Renal pelvis (tissue), 12 donors: ENCODE measurements at places on chromosomes 16 and 17. TPM values are rescaled to one million over a fixed set of nuclear protein-coding genes. Genes with fewer than 3 reads are reported as not detected.
A peak's percentile ranks its signal among the peaks of the same experiment; 100 is the strongest.

DNA sequence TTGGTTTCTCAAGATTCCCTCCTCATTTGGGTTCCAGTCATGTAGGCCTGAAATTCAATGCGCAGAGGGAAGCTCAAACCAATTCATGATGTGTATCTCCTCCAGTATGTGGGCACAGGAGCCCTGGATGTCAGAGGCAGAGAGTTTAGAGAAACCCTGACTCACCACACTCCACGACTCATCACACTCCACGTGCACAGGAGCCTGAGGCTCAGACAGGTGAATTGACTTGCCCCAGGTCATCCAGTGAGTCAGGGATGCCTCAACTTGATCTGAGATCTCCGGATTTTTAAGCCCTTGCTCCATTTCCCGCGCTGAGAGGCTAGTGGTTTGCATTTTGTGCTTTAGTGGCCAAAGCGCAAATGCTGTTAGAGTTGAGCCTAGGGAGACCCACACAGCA lies 183.9 kb downstream of the HAPSTR1 start:
- no peak for DNase-seq

DNA sequence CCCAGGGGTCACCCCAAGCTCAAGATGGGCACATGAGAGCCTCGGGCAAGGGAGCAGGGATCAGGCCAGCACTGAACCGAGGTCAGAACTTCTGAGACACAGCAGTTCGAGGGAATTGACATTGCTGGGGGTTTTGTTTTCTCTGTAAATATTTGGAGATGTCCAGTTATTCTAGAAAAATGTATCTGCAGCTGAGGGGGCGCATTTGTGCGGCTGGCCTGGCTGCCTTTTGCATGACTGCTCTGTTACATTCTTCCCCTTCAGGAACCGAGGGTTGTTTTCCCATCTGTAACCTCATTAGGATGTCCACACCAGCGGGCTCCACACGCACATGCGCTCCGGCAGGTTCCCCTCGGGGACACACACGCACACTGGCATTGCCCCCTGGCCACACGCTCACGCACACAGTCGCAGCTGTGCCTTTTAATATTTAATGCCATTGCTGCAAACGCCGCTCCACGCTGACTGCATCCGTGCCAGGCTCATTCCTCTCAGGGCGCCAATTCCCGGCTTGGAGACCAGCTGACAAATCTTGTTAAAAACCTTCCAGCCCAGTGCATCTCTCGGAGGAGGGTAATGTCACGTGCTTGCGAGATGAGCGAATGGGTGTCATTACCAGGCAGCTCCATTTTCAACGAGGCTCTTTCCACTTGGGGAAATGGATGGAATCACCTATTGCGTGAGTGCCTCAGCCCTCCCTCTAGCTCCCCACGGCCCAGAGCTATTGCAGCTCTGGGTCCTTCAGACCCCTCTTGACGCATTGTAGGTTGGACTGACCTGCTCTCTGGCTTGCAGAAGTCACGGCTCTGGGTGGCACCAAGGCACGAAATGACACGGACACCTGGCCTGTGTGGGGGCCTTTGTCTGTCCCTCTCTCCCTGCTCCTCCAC lies 13.1 kb downstream of the CCR7 start:
- DNase-seq = no peak

DNA sequence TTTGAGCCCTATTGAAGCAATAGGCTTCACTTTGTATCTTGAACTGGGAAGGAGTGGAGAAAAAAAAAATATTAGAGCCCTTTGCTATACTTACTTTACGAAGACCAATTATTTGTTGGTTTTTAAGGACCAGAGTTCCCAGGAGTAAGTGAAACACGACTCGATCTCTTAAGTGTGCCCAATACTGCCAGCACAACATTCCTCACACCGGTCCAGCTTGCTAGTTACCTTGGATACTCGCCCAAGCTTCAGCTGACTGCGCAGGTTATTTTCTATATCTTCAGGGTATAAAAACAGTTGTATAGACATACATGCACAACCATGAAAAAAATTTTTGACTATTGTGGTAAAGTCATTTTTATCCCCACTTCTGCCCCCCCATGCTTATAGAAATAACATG lies 72.1 kb downstream of the RPTOR start:
- DNase-seq = no peak

- peak; percentile 83 for DNase-seq
Measured at GRCh38 chr17:44345454-44346026, 438 bp downstream of the GRN start.

DNA sequence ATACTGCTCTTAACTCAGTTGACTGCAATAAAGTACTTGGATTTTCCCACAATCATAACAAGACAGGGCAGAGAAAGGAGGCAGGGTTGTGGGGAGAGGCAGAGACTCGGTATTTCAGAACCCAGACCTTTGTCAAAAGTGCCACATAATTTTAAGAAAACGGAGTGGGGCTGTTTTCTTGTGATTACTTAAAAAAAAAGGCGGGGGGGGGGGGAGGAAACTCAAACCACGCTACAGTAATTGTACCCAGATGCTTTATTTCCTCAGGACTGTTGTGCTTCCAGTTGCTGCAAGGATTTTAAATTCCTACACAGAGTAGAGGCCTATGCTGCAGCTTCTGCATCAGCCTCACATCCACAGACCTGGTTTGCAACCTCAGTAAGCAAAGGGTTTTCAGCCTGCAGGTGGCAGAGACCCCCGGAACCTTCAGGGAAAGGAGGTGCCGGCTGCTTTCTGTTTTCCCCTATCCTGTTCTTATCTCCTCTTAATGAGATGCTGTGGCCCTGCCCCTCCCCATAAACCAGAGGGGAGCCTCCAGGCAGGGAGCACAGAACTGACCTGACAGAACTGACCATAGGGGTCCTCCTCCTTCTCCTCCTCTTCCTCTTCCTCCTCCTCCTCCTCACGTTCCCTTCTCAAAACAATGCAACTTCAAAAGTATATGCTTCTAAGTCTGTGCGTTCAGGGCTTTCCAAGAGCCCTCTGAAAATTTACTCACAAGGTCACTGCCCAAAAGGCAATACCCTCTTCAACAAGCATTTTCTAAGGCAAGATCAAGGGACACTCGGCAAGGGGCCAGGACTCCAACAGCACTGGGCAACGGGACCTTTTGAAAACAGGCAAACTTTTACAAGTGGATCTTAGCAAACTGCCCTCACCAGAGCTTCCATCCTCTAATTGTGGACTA lies 7.5 kb downstream of the AXIN2 start:
- DNase-seq = no peak

GRCh38 chr17:72299592-72299991 lies 178.8 kb downstream of the SOX9 start:
- no peak for DNase-seq

GRCh38 chr17:41935641-41936040 lies 5.2 kb downstream of the ODAD4 start:
- no peak for DNase-seq

DNA sequence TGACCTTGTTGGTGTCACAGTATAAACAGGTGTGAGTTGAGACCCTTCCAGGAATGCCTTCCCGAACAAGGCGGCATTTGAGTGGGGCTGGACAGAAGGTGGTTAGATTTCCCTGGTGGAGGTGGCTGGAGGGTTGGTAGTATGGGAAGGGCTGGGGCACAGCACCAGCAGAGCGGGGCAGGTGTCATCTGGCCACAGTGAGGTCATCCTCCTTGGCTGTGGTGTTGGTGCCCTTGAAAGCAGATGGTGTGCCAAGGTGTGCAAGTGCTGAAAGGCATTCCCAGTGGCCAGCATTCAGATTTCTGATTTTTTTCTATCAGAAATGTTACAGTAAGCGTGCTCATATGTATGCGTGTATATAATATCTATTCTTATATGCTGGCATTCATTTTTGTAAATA lies 126.6 kb downstream of the LAT start:
- no peak for DNase-seq

DNA sequence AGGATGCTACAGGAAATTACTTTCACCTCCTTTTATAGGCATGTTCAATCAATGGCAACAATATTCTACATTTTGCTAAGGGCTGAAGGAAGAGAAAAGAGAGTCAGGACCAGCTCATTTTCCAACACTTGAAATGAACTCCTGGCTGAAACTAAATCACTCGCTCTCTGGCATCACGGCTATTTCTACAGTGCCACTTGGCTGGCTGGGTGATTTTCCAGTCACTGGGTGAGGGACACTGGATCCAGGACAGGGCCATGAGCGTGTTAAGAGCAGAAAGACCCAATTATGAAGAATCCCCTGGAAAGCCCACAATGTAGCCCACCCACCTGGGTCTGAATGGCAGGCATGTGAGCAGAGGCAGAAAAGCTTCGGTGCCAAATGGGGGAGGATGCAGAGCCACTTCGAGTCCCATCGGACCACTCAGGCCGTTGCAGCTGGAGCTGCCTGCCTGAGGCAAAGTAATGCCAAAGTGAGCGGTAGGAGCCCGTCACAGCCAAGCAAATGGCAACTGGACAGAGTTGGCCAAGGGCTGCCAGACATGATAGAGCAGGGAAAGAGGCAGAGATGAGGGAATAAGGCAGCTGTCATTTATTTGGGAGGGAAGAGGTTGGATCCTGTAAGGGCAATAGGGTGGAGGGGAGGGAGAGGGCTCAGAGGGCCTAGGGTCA lies 246.2 kb downstream of the STX8 start:
- no peak for DNase-seq

GRCh38 chr16:8816967-8817655 lies 19.5 kb downstream of the PMM2 start:
- DNase-seq = no peak

DNA sequence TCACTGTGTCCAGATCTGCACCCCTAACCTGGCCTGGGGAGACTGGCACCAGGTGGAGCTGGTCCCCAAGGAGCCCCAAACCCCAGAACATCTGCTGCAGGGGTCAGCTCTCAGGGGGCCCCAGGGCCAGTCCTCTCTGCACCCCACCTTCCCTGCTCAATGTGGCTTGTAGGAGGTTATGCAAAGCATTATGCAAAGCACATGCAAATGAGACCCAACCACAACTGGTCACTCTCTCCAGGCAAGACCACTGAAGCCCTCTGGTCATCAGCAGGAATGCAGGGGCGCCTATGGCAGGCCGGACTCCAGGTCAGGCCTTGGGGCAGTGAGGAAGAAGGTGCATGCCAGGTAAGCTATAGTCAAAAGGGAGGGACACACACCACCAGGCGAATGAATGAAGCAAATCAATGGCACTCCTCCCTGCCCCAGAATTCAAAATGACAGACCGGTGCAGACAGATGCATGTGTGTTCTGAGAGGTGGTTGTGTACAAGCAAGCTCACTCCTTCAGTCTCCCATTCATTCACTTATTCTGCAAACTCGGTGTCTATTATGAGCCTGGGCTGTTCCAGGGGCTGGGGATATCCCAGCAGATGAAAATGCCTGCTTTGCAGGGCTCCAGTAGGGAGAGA lies 48.0 kb downstream of the TMEM235 start:
- no peak for DNase-seq

DNA sequence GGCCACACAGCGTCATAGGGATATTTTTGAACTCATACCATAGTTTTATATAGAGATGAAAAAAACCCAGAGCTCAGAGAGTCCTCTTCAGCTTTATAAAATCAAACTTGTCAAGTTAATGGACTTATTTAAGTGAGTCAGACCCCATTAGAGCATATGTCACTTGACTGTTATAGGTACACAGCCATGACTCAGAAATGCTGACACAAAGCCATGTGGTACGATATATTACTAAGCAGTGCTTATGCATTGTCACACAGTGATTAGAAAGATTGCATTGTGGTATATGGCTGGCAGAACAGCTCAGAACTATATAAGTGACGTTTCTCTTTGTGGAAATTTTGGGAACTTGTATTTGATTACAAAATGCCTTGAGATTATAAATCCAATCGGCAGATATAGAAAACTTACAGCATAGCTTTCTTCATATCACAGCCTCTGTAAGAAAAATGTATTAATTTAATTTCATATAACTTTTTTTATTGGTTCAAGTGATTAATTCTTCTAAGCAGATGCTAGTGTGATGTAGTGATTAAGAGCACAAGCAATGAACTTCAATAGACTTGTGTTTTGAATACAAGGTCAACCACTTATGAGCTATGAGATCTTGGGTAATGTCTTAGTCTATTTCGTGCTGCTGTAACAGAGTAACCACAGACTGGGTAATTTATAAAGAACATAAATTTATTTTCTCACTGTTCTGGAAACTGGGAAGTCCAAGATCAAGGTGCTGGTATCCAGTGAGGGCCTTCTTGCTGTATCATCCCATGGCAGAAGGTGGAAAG lies 25.8 kb upstream of the GINS3 start:
- no peak for DNase-seq

Gene SCNN1B
- 16.4 TPM for polyA plus RNA-seq

Gene NUBP1
- 38.7 TPM for polyA plus RNA-seq
